ENCODE measurements at places on chromosomes 4 and X.

- DNase-seq: no peak
Measured at GRCh38 chr4:38373375-38373774, 290.6 kb upstream of the KLF3 start.

DNA sequence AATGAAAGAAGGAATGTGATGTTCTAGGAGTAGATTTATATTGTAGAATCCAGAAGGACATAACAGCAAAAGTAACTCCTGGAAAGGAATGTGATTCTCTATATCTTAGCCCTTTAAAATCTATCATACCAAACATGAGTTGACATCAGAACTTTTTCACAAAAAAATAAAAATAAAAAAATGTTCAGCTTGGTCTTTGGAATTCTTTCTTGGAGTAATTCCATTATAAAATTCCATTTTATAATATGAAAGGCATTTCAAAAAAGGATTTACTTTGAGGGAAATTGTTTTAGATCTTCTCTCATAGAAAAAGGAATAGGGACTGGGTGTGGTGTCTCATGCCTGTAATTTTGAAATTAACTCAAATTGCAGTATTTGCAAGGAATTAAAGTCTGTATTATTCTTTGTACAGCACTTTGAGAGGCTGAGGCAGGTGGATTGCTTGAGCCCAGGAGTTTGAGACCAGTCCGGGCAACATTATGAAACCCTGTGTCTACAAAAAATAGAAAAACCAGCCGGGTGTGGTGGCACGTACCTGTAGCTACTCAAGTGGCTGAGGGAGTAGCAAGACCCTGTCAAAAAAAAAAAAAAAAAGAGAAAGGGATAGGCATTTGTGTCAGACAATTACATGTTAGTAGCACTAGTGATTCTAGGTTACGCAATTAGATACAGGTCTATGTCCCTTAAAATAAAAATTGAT, 134.9 kb downstream of the SLC4A4 start:
- DNase-seq: no peak

GRCh38 chr4:183834252-183834651, 70.9 kb upstream of the STOX2 start:
- DNase-seq: no peak

DNA sequence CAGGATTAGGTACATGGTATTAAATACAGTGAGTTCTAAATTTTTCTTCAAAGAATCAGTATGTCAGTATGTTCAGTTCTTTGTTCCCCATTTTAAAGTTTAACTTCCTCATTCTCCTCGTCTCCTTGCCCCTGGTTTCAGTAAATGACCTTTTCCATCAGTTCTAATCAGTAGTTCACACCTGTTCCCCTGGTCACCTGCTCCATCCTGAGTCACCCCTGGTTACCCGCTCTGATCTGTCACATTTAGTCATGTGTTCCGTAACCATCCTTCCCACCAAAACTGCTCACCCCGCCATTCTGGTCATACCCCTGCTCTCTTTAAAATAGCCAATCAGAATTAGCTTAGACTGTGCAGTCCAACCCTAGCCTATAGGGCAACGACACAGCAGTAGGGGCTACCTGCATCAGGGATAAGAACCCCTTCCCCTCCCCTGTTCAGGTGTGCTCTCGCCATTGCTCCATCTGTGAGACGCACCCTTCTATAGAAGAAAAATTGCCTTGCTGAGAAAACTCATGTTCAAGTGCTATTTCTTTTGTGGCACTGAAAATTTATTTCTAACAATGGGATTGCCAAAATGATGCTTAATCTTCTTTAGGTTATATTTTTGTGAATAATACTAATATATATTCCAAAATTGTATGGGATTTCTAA, 181.3 kb downstream of the OR13H1 start:
- DNase-seq: no peak

DNA sequence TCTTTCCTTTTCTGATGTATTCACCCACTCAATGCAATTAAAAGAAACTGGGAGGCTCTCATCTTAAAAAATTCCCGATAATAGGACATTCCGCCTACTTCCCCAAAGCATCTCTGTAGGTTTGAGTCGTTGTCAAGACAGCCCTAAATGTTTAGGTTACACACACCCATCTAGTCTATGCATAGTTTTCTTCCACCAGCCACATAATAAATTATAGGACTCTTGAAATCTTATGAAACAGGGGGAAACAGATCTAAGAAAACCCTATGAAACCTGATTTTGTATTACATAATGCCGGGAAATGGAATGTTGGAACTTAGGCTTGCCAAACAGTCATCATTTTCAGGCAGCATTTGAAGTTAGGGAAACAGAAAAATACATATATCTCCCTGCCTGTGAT, 150.0 kb downstream of the PRKX start:
- no peak for DNase-seq

DNA sequence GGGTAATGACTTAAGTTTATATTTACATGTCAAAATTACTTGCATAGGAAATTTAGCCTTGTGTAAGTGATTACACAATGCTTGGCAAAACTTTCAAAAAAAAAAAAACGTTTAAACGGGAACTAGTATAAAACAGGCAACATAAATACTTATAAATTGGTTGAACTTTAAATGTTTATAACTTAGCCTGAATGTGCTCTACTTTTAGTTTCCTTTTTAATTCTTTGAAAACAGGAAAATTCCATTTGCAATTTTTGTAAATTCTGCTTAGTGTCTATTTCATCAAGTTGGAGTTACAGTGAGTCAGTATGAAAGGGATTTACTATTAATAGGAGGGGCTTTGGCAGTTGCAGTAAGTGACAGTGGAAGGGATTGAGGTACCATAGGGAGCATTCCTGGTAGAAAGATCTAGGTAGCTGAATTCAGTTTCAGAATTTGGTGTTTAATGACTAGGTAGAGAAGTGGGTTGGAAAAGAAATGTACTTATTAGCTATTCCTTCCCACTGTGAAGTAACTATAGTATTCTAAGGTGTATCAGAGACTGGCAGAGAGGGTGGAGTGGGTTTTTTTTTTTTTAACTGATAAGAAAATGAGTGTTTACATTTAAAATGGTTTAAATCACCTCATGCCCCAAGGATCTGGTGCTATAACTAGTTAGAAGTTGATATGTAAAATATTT, 2.8 kb downstream of the STAG2 start:
- no peak for DNase-seq

GRCh38 chr4:93063325-93063724, 759.6 kb downstream of the GRID2 start:
- DNase-seq: no peak

DNA sequence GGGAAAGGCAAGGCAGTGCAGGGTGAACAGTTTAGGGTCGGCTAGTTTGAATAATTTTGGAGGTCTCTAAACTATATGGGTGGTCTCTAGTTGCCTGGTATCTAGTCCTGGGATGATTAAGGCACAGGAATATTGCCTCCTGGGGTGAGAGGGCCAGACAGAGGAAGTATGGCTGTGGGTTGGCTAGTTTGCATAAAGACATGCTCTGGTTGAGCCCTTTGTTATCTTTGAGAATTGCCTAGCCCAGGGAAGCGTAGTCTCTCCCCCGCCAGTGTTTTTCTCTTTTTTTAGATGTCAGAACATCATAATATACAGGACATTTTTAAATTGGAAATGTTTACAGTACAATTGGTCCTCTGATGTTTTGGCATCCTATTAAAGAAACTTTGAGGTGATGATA, 163.5 kb downstream of the PWWP3B start:
- DNase-seq: no peak

- no peak for DNase-seq
Measured at GRCh38 chrX:150990910-150991309, 7.8 kb downstream of the HMGB3 start.

- DNase-seq: no peak
Measured at GRCh38 chrX:34859191-34859590, 83.4 kb upstream of the FAM47B start.

GRCh38 chr4:98687876-98688275, 29.5 kb upstream of the TSPAN5 start:
- no peak for DNase-seq

- DNase-seq: no peak
Measured at GRCh38 chr4:10200869-10201268, 84.3 kb upstream of the WDR1 start.

DNA sequence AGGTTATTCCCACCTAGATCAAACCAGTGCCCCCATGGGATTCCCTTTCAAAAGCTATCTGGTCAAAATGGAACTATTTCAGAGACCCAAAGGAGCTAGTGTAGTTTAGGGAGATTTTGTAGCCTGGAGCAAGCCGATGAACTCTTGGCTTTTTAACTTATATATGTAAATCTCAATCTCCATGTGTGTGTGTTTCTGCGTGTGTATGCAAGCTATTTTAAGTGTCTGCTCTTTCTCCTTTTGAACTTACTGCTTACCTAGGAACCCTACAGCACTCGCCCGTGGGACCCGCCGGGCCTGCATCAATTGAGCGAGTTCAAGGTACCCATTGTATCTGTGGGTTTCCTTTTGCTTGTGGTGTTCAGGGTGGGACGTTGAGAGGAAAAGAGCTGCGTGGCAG, 10.4 kb downstream of the CSTF2 start:
- no peak for DNase-seq

- DNase-seq: no peak
Measured at GRCh38 chr4:81541161-81541945, 69.6 kb upstream of the RASGEF1B start.

GRCh38 chr4:15707363-15707715, 4.5 kb downstream of the BST1 start:
- no peak for DNase-seq

Data from effector memory CD4-positive, alpha-beta T cell (primary cell).